ENCODE measurements at places on chromosomes 6 and 20.
A peak's percentile ranks its signal among the peaks of the same experiment; 100 is the strongest.

DNA sequence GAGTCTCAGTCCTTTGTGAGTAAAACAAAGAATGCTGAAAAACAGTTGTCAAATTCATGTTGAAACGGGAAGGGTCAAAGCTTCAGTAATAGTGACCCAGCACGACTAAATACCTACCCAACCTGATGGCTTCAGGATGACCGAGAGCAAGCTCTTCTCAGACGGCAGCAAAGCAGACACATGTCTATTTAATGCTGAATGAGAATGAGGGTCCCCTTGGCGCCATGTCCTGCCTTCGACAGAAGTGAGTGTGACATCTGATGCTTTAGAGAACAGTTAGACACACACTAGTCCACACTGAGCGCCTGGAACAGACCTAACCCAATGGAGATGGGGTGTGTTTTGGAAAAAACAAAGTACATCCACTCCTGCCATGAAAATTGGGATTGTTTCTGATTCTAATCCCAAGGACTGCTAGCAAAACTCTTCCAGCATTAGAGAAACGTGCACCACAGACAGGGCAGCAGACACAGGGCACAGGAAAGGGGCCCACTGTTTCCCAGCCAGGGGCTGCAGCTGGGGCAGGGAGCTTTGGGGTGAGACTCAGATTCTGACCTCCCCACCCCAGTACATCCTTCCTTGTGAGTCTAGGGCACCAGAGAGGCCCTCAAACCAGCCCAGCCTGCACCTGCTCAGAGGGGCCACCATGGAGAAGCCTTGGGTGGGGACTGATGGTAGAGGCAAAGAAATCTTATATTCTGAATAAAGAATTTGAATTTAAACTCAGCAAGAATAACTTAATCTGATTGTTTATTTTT is 76.5 kb downstream of the C6orf118 start:
- no peak overlapping the region for H3K27ac ChIP-seq
- no peak for DNase-seq
- H3K4me3 ChIP-seq, result no peak overlapping the region
- H3K27me3 ChIP-seq, result no peaks in the 10 kb centered on the region
- no peaks in the 10 kb centered on the region for H3K4me1 ChIP-seq

GRCh38 chr20:49786668-49787370 is 25.8 kb upstream of the SLC9A8 start:
- DNase-seq, result no peak
- H3K36me3 ChIP-seq, result no peaks in the 10 kb centered on the region
- H3K27ac ChIP-seq, result no peak overlapping the region
- H3K4me3 ChIP-seq, result no peak overlapping the region
- H3K4me1 ChIP-seq, result no peaks in the 10 kb centered on the region

DNA sequence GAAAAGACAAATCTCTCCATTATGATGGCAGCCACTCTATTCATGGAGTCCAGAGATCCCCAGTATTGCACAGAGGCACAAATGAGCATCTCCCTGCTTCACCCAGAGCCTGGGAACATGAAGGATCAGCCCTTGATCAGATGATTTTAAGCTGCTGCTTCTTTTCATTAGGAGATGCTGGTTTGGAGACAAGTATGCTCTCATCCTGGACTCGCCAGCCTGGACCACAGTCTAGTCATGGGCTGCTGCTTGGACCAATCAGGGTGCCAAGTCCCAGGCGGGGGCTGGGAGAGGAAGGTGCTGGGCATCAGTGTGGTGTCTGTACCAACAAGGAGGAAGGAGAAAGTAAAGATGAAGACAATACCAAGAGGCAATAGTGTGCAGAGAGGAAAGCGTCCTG is 195.7 kb upstream of the FOXQ1 start:
- peak overlapping the region; percentile 21 for H3K27ac ChIP-seq
- peaks cover 47% of the 10 kb centered on the region for H3K27me3 ChIP-seq
- no peak overlapping the region for H3K4me3 ChIP-seq
- H3K36me3 ChIP-seq, result peaks cover 2% of the 10 kb centered on the region

GRCh38 chr6:7140631-7141378 is 33.0 kb downstream of the RREB1 start:
- peak overlapping the region; percentile 46 for H3K27ac ChIP-seq
- peaks cover 4% of the 10 kb centered on the region for H3K36me3 ChIP-seq
- H3K4me3 ChIP-seq, result peak overlapping the region; percentile 78
- DNase-seq, result peak; percentile 57
- H3K27me3 ChIP-seq, result no peaks in the 10 kb centered on the region
- peaks cover 58% of the 10 kb centered on the region for H3K4me1 ChIP-seq

DNA sequence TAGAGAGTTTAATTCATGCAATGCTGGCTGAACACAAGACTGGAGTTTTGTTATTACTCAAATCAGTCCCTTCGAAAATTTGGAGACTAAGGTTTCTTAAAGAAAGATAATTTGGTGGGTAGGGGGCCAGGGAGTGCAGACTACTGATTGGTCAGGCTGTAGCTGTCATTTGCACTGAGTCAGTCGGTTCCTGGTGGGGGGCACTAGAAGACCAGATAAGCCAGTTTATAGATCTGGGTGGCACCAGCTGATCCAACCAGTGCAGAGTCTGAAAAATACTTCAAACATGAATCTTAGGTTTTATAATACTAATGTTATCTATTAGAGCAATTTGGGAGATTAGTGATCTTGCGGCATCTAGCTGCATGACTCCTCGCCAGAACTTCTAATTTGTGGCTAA is 530.7 kb downstream of the NKAIN2 start:
- no peak overlapping the region for H3K4me3 ChIP-seq
- no peaks in the 10 kb centered on the region for H3K36me3 ChIP-seq
- no peaks in the 10 kb centered on the region for H3K4me1 ChIP-seq
- H3K27ac ChIP-seq, result no peak overlapping the region
- DNase-seq, result no peak

- no peak for DNase-seq
- no peaks in the 10 kb centered on the region for H3K27me3 ChIP-seq
- H3K36me3 ChIP-seq, result no peaks in the 10 kb centered on the region
- H3K27ac ChIP-seq, result no peak overlapping the region
- peaks cover 2% of the 10 kb centered on the region for H3K4me1 ChIP-seq
- H3K4me3 ChIP-seq, result no peak overlapping the region
These were observed 25.7 kb downstream of the FKBP5 start for GRCh38 chr6:35662999-35663398.

DNA sequence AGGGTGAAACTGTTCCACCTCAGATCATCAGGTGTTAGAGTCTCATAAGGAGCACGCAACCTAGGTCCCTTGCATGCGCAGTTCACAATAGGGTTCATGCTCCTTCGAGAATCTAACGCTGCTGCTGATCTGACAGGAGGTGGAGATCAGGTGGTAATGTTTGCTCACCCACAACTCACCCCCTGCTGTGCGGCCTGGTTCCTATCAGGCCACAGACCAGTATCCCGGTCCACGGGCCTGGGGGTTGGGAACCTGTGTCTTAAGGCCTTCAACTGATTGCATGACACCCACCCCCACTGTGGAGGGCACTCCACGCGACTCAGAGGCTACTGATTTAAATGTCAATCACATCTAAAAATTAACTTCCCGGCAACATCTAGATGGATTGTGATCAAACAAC is 411.2 kb upstream of the SULF2 start:
- H3K27ac ChIP-seq, result no peak overlapping the region
- no peak overlapping the region for H3K4me3 ChIP-seq
- H3K36me3 ChIP-seq, result peaks cover 3% of the 10 kb centered on the region
- H3K4me1 ChIP-seq, result no peaks in the 10 kb centered on the region
- no peak for DNase-seq

DNA sequence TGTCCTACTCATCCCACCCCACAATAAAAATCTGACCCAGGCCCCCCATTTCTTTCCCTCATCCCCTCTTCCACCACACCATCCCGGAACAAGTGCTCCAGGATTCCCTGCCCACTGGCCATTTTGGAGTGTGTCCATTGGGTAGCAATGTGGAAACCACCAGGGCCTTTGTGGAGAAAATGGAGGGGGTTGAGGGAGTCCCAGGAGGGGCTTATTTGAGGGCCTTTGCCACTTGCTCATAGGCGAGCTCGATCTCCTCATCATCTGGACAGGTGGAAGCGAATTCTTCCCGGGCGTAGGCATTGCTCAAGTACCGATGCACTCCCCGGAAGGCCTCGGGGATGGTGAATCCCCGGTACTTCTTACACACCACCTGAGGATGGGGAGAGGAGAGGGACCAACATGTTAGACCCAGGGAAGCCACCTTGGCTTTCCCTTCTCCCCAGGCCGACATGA is 1.6 kb upstream of the DDAH2 start:
- H3K27me3 ChIP-seq, result no peaks in the 10 kb centered on the region
- DNase-seq, result no peak

DNA sequence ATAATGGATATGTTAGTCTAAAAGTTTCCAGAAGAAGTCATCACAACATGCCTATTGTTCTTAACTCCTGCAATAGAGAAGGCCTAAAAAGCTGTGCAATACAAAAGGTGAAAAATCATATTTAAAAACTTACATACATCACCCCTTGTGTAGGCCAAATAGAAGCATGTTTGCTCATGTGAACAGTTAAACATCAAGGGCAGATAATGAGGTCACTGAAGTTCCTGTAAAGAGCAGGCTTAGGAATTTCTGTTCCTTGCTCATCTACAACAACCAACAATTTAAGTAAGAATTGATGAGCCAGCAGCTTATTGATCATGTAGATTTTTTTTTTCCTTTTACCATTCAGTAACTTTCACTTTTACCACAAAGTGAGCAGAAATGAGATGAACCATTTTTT is 7.5 kb upstream of the NUP153 start:
- no peak for DNase-seq
- no peak overlapping the region for H3K27ac ChIP-seq
- peaks cover 2% of the 10 kb centered on the region for H3K36me3 ChIP-seq
- H3K4me1 ChIP-seq, result peaks cover 7% of the 10 kb centered on the region

DNA sequence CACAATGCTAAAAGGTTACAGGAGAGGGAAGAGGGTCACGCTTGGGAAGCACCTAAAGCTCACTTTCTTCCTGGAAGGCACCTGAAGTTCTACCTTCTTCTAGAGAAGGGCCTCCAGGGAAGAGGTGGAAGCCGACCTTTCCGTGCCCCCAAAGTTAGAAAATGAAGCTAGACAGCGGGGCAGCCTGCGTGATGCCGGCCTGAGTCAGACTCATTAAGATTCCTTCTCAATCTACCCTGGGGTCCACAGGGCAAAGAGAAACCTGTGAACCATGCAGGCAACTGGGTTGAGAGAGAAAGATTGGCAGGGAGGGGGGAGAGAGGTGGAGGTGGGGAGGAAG is 54.8 kb upstream of the CCDC167 start:
- H3K27me3 ChIP-seq, result no peaks in the 10 kb centered on the region
- H3K36me3 ChIP-seq, result peaks cover 5% of the 10 kb centered on the region
- peaks cover 36% of the 10 kb centered on the region for H3K4me1 ChIP-seq

GRCh38 chr20:10367693-10367942 is 66.4 kb downstream of the MKKS start:
- H3K4me3 ChIP-seq, result no peak overlapping the region
- no peak overlapping the region for H3K27ac ChIP-seq
- no peak for DNase-seq
- H3K36me3 ChIP-seq, result peaks cover 2% of the 10 kb centered on the region

GRCh38 chr6:159168536-159169192 is 536 bp upstream of the FNDC1 start:
- H3K27me3 ChIP-seq, result peaks cover 95% of the 10 kb centered on the region
- H3K4me1 ChIP-seq, result peaks cover 18% of the 10 kb centered on the region
- DNase-seq, result no peak
- H3K36me3 ChIP-seq, result peaks cover 2% of the 10 kb centered on the region

DNA sequence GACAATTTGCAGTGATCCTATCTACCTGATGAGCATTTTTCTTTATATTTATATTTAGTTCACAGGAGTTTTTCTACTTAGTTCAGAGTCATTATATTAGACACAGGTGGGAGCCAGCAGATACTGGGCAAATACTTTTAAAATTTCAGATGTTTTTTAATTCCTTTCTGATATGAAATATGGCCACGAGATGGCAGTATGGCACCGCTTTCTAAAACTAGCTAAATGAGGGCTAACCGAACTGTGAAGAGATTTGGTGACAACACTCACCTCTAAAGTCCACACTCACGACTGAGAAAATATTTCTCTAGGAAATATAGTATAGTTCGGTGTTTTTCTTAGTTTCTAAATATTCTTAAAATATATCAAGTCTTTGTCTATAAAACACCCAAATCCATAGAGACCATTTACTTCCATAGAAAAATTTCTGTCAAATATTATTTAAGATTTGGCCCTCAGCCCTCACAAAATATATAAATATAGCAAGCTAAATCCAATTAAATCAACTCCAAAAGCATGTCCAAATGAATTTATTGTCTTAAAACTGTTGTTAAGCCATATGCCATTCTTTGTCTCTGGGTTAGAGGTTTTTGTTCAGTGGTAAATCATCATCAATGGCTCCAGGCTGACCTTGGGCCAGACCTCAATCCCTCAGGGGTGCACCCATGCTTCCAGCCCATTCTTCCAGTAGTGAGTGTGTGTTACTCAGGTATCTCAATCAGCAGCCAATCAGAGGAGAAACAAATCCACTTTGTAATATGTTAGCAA is 63.6 kb downstream of the HUS1B start:
- H3K27me3 ChIP-seq, result no peaks in the 10 kb centered on the region
- peaks cover 18% of the 10 kb centered on the region for H3K4me1 ChIP-seq
- DNase-seq, result peak; percentile 37
- H3K4me3 ChIP-seq, result no peak overlapping the region

All from central memory CD8-positive, alpha-beta T cell (primary cell).